ENCODE measurements at places on chromosomes 2 and 18.

DNA sequence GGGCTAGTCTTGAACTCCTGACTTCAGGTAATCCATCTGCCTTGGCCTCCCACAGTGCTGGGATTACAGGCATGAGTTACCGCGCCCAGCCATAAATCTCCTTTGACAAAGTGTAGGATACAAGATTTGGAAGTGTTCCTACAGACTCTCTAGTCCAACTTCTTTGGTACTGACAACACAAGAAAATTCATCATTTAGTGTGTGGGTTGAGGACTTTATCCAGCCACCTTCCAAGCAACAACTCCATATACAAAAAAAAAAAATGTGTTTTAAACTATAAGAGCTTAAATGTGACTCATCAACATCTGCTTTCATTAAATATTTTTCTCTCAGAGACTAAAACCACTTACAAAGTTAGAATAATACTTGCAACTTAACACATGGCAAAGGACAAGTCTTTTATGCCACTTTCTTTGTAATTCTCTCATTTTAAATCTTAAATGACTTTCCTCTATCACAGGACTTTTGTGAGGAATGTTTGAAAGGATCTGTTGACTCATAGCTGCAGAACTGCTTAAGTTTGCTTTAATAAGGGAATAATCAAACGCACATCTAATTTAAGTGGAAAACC is 46.2 kb upstream of the ITGAV start:
- DNase-seq: no peak

DNA sequence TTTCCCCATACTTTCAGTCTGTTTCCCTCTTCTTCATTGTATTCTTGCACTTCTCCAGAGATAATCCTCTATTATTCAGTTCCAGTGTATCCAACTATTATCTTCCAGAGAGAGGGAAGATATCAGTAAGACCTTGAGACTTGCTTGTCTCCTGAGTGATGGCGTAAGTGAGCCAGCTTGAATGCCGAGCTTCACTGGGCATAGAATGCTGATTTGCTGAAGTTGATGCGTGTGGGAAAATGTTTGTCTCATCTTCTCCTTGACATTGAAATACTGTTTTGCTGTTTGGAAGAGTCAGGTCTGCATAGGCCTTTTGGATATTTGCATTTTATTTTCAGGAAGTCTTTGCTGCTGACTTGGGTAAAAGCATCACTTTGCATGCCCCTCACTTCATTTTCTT is 41.1 kb upstream of the MGAT5 start:
- no peak for DNase-seq

DNA sequence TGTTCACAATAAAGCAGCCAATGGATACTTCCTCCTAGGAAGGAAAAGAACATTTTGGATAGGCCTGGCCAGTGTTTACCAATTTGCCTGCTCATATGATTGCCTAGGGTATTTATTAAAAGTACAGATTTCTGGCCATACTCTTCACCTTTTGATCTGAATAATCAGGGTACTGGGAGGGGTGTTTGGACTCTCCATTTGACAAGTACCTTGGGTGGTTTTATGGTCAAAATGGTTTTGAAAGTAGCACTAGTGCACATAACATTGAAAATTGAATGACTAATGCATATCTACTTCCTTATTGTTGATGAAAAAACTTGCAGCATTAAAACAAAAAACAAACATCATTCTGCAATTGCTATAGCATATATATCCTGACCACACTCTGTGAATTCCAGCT is 333.3 kb upstream of the CDH2 start:
- no peak for DNase-seq

- peak; percentile 6 for DNase-seq
Observed at GRCh38 chr2:201070948-201071478, 458 bp downstream of the HYCC2 start.

DNA sequence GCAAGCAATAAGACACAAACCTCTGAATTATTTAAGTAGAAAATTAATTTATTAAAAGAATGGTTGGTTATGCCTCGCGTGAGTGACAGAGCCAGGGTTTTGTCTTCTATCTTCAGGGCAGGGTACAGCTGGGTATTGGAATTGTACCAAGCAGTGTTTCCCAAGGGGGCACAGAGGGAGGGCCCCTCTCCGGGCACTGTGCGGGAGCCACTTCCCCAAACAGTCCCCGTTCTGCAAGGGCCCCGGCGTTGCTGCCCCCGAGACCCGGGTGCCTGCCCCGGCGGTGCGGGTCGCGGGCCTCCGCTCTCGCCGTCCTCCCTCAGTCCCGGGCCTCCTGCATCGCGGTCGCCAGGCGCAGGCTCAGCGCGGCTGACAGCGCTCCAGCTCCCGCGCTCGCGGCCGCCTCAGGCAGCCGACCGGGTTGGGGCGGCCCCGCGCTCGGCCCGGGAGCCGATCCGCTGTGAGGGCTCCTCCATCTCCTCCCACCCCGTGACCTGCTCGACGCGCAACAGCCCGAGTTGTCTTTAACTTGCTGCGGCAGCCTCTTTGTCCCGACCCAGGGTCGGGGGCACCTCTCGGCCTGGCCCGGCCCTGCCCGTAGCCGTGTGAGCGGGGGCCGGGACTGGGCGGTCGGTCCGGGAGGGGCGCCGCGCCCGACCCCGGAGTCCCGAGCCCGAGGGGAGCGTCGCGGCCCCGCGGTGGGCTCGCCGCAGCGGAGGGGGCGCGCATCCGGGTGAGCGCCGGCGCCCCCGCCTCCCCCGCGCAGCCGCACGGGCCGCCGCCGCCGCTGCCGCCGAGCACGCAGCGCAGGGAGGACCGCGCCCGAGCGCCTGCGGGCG is 620 bp upstream of the GALNT1 start:
- peak; percentile 54 for DNase-seq

DNA sequence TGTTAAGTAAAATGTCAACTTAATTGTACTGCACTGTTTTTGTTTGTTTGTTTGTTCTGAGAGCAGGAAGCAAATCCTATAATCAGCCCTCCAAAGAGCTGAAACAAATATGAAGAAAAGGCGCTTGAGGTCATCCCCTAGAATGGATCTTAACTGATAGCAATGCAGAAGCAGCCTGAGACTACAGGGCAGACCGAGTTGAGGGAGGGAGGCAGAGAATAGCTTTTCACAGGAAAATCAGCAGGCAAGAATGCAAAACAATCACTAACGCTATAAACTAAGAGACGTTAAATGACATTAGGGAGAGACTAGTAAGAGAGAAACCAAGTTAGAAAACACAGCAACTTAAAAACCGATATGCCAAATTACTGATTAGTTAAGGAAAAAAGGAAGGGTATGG is 37.2 kb downstream of the GALNT1 start:
- DNase-seq: no peak

GRCh38 chr2:126894082-126894481 is 4.6 kb upstream of the TEX51 start:
- no peak for DNase-seq

GRCh38 chr2:39567507-39567906 is 98.2 kb upstream of the TMEM178A start:
- no peak for DNase-seq

- no peak for DNase-seq
Observed at GRCh38 chr18:75360215-75360614, 67.3 kb downstream of the SMIM21 start.

All from NCI-H1105 treated with DMSO at 0.1 percent for 48 hours (cell line).